ENCODE measurements at places on chromosomes 6 and 20.

DNA sequence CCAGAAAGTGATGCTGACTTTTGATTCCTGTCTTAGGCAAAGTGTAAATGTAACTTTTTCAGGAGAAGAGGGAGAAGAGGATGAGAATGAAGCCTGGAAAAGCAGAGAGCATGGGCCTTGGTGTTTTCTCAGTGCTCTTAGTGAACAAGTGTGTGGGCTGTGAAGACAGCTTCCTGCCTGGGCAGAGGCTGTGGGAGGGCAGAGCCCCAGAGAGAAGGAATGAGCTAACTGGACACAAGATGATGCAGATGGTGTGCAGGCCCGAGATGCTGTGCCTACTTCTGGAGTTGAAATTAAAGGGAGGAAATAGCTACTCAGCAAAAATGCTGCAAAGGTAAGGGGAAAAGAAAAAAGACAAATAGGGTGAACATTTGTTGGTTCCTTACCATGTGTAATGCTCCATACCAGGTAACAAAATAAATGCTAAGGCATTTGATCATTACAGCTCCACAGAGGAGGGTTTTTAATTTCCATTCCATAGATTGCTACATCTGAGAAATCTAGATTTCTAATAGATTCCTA is 87.0 kb upstream of the CEP162 start:
- DNase-seq: no peak

DNA sequence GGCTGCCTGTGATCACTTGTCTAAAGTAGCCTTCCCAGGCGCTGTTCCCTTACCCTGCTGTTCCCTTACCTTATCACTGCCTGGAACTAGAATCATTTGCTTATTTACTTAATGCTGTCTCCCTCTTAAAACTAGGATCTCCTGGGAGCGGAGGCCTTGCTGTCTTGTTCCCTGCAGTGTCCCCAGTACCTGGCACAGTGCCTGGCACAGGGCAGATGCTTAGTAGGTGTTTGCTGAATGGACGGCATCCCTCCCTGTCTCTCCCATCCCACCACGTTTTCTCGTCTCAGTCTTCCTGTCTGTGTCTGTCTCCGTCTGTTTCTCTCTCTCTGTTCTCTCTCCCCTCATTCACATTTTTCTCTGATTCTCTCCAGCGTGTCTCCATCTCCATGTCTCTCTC is 99.9 kb upstream of the MYL9 start:
- DNase-seq: no peak

GRCh38 chr20:45998761-45999160 is 9.9 kb upstream of the MMP9 start:
- DNase-seq: no peak

DNA sequence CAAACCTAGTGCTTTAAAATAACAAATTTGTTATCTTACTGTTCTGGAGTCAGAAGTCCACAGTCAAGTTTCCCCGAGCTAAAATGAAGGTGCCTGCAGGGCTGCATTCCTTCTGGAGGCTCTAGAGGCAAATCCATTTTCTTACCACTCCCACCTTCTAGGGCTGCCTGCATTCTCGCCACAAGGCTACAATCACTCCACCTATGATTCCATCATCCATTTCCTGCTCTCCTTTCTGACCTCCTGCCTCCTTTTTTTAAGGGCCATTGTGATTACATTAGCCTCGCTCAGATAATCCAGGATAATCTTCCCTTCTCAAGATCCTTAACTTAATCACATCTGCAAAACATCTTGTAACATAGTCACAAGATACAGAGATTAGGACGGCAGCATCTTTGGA is 42.4 kb upstream of the SIRT5 start:
- no peak for DNase-seq

DNA sequence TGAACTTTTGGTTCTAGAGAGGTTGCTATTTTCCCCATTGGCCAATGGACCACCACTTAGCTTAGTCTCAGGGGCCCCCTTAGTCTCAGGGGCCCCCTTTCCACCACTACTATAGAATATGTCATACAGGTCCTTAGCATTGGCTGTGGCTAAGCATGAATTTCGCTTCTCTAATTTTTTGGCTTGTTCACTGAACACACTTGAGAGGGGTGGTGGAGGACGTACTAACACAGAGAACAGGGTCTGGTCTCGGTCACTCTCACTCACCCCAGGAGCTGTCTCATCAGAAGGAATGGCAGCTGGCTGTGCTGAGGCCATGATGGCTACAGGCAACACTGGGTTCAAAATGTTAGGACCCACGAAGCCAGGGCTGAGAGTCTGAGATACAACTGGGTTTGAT is 30.3 kb downstream of the ZNF318 start:
- DNase-seq: no peak

DNA sequence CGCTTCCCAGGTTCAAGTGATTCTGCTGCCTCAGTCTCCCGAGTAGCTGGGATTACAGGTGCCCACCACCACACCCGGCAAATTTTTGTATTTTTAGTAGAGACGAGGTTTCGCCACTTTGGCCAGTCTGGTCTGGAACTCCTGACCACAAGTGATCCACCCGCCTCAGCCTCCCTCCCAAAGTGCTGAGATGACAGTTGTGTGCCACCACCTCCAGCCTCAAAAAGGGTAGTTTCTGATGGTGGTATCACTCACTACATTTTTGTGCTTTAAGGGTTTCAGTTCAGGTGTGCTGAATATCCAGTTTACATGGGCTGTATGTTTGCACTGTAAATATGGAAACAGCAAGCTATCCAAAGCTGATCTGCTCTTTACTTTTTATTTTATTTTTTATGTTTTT is 12.1 kb upstream of the ADGRG6 start:
- DNase-seq: no peak

GRCh38 chr6:40966860-40967259 is 72.2 kb downstream of the UNC5CL start:
- DNase-seq: no peak

DNA sequence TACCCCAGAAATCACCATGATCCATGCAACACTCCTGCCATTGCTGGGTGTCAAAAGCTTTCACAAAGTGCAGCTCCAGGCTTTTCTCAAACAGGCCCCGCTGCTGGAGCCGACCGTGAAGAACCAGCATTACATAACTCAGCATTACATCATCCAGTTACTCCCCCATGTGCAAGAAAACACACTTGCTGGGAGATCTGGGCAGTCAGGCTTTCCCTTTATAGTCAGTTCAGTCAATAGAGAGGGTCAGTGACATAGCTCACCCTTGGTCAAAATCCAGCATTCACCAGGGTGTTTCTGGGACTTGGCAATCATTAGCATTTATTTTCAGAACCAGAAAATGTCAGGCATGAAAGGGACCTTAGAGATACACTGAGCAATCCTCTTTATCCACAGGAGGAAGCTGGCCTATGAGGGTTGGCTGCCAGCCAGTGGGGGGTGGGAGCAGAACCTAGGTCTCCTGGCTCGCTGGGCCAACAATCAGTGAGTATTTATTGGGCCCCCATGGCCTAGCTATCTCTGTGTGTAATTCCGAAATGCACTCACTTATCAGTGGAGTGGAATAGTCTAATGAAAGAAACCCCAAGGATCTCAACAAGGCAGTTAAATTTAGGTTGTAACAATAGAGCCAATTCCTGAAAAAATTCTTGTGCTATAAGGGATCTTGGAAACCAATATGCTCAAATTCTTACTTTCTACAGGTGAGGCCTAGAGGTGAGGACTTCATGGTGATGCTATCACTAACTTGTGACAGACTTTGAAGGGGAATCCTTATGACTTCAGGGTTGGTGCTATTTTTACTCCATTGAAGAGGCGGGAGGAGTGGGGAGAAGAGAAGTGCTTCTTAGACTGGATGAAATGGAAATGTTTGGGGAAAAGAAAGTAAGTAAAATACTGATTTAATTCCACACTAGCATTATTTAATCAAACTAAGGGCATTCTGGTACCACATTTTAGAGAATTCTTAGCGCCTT is 54.6 kb downstream of the LYRM4 start:
- peak; percentile 40 for DNase-seq

- no peak for DNase-seq
Measured at GRCh38 chr6:139540276-139540675, 165.8 kb upstream of the CITED2 start.

- no peak for DNase-seq
Measured at GRCh38 chr20:50930976-50931305, 296 bp downstream of the ADNP start.

- DNase-seq: no peak
Measured at GRCh38 chr6:151299011-151299410, 59.2 kb downstream of the AKAP12 start.

GRCh38 chr6:41372832-41373626 is 37.6 kb downstream of the NCR2 start:
- DNase-seq: no peak

- no peak for DNase-seq
Measured at GRCh38 chr6:106637051-106637716, 7.8 kb downstream of the QRSL1 start.

GRCh38 chr6:3618642-3619041 is 132.9 kb downstream of the PXDC1 start:
- DNase-seq: no peak

DNA sequence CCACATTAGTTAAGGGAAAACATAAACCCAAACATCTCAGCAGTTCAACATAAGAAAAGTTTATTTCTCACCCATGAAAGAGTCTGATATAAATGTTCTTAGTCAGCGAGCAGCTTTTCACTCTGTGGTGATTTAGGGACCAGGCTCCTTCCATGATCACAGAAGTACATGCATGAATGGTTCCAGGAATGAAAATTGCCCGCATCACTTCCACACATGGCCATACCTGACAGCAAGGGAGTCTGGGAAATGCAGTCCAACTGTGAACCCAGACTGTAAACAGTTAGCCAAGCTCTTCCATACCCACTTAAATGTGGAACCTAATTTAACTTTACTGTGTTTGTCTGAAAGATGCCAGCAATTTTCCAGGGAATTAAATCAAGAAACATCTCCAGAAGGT is 353.9 kb downstream of the HACE1 start:
- no peak for DNase-seq

DNA sequence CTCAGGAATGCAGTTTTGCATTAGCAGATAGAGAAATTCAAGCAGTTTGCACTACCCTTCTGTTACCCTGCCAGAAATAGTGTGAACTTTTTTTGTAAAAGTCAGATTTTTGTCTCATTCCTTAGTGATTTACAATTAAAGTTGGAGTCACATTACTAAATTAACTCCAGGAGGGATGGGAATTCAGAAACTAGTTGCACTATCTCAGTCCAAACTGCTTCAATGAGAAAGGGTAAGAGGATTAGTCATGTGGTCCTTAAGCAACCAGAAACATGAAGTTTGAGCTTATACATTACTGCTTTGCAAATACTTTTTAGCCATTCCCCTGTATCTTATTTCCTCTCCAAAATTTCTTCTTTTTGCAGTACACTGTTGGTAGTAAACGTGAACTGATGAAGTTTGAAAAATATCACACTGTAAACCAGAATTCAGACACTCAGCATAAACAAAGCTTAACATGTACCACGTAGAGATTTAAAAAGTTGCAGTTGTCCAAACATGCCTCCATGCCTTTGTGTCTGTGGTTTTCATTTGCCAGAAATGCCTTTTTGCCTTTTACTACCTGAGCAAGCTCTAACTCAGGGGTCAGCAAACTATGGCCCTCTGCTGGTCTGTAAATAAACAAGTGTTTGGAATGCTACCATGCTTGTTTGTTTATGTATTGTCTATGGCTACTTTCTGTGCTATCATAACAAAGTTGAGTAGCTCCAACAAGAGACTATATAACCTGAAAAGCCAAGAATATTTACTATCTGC is 49.7 kb downstream of the TP53INP2 start:
- DNase-seq: no peak

DNA sequence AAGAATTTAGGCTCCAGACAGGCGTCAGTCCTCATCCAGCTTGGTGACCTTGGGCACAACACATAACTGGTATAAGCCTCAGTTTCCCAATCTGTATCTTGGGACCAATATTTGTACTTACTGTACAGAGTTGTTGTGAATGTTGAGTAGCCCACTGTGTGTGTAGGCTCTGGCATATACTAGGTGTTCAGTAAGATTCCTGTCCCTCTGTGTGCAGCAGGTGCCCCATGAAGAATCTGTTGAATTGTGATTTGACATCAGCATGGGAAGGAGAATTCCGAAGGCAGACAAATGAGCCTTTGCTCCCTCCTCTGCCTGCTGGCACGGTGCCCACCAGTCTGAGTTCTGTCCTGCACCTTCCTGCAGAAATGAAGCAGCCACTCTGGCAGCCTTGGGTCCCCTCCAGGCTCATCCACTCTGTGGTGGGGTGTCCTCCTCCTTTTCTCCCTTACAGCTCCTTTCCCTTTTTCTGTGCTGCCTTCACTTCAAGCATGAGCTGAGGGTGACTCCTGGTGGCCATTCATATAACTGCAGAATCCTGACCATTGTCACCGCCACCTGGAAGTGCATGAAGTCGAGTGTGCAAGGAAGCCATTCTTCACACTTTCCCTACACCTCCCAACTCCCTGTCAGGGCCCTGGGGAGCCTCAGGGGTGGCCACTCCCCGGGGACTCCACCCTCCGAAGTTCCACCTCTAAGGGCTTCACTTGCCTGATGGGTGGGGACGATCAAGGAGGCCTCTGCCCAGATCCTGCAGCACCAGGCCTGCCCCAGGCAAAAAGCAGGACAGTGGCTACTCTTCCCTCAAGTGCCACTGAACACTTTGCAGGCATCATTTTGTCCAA is 48.2 kb downstream of the MRPL14 start:
- no peak for DNase-seq

GRCh38 chr20:43761386-43762340 is 34.9 kb upstream of the GTSF1L start:
- no peak for DNase-seq

DNA sequence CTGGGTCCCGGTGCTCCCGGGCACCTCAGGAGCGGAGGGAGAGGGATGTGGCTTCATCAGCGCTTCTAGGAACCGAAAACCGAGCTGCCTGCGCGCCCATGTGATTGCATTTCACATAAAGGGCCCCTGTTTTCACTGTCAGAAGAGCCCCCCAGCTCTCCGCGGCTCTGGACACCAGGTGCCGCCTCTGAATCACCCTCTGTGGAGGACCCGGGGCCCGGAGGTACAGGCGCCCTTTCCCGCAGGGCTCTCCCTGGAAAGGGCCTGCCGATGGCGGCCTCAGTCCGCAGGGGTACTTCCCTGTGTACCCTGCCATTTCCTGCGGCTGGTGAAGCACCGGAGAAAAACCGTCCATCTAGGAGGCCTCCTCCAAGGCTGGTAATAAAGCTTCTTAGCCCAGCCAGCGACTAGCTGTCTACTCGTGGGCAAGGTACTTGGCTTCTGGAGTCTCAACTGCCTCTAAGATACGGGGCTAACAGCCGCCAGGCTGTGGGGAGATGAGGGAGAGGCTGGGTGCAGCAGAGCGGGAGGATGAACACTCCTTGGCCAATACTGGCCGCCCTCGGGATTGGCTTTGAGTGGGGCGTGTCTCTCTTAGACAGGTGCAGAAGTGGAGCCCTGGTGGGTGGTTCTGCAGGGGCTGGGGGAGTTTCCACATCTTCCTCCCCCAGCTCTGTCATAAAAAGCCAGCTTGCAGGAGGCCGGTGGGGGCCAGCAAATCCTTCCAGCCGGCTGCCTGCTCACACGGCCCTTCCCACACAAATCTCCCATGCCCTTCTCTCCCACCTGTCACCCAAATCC is 1.6 kb downstream of the PPP1R16B start:
- no peak for DNase-seq
